ENCODE measurements at places on chromosomes 4 and X.

- DNase-seq = no peak
These were observed 27.5 kb downstream of the RAB33B start for GRCh38 chr4:139481465-139481864.

DNA sequence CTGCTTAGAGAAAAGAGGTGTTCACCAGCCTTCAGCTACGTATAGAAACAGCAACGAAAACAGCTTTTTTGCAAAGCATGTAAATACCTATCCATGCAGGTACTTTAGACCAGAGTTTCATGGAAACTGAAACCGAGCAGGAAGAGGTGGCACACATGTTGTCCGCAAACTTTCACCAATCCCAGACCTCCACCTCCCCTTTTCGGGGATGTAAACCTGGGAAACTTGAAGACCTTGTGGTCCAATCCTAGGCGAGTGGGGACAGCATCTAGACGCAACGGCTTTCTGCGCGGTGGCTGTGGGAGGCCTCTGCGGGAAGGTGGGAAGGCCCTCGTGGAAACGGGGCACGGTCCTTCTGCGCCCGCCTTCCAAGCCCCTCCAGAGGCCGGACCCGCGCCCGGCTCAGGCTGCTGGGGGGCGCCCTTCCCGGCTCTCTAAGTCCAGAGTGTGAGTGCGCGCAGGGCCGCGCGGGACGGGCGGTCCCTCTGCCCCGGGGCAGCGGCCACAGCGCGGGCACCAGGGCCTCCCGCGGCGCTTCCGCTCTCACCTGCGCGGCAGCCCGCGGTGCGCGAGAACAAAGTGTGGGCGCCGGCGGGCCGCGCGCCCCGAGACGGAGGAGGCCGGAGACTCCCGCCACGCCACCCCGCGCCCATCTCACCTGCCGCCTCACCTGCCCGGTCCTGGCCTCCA lies 830 bp upstream of the SHROOM2 start:
- peak; percentile 36 for DNase-seq

GRCh38 chr4:141023051-141023450 lies 110.2 kb downstream of the RNF150 start:
- DNase-seq = no peak

- no peak for DNase-seq
These were observed 291.8 kb downstream of the ARHGAP10 start for GRCh38 chr4:148023512-148024181.

- peak; percentile 73 for DNase-seq
These were observed 60.7 kb upstream of the RAPGEF2 start for GRCh38 chr4:159042097-159042605.

Measured in SK-N-SH (cell line).